Right lung (tissue), 10 donors: ENCODE measurements at places on chromosomes 3 and 15. TPM values are rescaled to one million over a fixed set of nuclear protein-coding genes. Genes with fewer than 3 reads are reported as not detected.

DNA sequence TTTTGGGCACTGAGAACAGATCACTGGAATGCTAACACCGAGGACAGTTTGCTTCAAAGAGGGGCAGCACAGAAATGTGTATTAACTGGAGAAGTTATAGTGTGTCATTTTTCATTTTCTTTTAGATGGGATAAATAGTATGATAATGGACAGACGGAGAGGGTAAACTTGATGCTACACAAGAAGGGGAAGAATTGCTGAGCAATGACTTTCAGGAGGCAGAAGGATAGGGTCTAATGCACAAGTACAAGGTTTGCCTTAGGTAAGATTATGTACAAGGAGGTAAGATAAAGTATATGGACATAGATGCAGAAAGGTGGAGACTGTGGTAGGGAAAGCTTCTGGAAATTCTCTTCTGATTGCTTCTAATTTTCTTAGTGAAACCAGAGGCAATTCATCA lies 32.3 kb upstream of the LRRC58 start:
- no peak for DNase-seq

MASP1 gene
- 5.6 TPM for polyA plus RNA-seq

TUSC7 gene
- polyA plus RNA-seq: not detected

IL16 gene
- polyA plus RNA-seq: 13.2 TPM

DNA sequence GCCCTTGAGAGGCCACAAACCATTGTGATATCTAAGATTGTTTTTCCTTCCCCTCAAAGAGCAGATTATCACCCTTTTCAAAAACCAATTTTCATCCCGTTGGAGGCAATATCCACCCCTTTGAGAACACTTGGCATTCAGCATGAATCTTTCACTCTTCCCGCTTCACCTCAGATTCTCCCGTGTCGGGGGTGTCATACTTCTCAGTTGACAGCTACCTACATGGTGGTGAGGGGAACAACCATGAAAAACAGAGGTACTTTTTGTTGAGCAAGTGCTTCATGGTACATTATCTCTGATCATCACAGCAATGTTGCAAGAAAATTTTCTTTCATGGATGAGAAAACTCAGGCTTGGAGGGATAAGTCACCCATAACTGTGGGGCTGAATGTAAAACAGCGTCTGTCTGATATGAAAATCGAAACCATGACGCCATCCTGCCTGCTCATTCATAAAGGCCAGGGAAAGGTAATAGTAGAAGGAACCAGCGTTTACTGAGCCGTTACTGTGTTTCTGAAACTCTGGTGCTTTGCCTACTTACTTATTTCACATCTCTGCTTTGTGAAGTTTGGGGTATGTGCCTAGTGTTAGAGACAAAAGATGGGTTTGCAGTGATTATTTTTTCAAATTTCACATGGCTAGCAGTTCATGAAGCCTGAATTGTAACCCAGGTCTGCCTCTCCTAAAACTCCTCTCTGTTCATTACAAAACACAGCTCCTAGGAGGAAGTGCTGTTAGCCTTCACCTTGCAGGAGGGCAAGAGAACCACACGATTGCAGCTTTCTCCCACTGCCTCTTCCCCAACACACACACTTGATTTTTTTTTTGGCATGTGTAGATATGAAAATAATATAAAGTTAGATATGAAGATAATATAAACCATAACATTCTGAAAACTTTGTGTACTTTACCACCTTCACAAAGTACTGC lies 35.4 kb downstream of the SV2B start:
- no peak for DNase-seq

DNA sequence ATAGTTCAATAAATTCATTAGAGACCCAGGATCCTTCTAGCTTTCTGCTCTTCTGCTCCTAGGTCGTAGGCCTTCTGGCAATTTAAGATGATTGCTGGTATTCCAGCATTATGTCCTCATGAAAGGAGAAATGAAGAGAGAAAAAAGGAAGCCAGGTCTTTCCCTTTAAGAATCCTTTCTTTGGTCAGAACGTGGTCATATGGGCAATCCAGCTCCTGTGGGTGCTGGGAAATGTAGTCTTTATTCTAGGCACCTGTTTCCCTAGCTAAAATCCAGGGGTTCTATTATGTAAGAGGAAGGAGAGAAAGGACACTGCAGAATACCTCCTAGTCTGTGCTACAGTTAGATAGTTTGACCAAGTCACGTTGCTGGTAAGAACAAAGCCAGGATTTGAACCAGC lies 35.5 kb upstream of the NR1I2 start:
- no peak for DNase-seq

DNA sequence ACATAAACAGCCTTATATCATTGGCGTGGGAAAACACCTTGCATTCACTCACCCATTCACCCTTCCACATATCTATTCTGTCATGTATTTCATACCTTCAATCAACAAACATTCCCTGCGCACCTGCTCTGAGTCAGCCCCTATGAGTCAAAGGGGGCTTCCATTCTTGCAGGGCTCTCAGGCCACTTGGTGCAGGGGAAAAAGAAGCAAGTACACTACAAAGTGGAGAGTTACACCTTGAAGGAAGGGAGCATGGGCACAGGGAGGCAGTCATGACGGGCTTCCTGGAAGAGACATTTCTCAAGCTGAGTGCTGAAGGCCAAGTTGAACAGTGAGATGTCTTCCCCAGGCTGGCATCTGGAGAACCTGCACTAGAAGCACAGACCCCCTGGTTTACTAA lies 4.6 kb upstream of the AMOTL2 start:
- no peak for DNase-seq

SLC24A5 gene
- polyA plus RNA-seq: 0.66 TPM

- no peak for DNase-seq
Observed at GRCh38 chr3:111610612-111611054, 15.5 kb upstream of the ZBED2 start.

- no peak for DNase-seq
Observed at GRCh38 chr15:39131609-39132008, 449.3 kb upstream of the THBS1 start.

- DNase-seq: no peak
Observed at GRCh38 chr3:124243177-124243859, 251.4 kb upstream of the ROPN1 start.
